ENCODE measurements at places on chromosomes 1 and 21.

DNA sequence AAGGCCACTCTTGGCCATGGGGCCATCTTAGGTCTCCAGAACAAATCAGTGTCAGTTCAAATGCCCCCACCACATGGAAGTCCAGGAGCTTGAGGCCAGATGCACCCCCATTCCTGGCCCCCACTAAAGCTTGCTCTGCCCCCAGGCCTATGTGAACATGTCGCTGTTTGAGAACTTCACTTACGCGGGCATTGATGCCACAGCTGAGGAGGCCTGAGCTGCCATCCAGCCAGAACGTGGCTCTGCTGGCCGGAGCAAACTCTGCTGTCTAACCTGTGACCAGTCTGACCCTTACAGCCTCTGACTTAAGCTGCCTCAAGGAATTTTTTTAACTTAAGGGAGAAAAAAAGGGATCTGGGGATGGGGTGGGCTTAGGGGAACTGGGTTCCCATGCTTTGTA, 15.1 kb upstream of the MPL start:
- no peak for DNase-seq

GRCh38 chr1:31488528-31488927, 75.5 kb downstream of the SERINC2 start:
- DNase-seq, result no peak

DNA sequence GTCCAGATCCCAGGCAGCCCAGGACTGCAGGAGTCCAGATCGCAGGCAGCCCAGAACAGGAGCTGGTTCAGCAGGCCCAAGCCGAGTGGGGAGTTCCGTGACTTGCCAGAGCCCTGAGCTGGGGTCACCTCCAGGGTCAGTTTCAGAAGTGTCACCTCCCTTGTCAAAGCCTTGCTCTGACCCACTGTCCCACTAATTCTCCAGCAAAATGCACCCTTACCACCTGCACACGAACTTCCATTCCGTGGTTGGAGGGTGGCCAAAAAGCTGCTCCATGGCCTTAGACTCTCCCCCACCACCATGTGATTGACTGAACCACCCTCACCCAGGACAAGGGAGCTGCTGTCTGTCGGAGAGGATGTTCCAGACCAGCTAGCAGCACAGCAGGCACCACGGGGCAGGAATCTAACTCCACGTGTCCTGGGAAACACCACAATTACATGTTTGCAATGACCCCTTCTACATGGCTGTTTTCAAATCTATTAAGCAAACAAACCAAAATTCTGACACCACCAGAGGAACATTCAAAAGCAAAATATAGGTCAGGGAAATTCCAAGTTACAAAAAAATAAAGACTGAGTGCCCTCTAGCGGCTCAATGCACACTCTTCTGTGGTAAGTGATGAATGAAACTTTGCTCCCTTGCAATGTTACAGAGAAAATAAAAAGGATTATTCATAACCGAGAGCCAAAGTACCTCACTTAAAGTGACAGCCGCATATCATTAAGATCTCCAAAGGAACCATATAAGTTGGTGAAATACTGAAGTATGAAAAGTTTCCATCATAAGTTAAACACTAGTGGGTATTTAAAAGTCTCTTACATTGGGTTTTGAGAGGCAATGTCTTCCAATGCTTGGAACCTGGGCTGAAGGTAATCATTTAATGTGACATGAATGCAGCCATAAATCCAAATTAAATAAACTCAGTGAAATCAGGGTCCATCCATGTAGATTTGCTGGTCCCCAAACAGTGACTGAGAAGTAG, 76.3 kb downstream of the NPHP4 start:
- peak; percentile 12 for DNase-seq

GRCh38 chr1:169047074-169047473, 59.4 kb upstream of the ATP1B1 start:
- DNase-seq, result no peak

GRCh38 chr1:32142446-32143301, 34.8 kb downstream of the KPNA6 start:
- DNase-seq, result peak; percentile 91

- no peak for DNase-seq
Measured at GRCh38 chr21:43721939-43722338, 3.0 kb downstream of the PDXK start.

- no peak for DNase-seq
Measured at GRCh38 chr1:220770245-220770913, 16.3 kb upstream of the MTARC1 start.

- no peak for DNase-seq
Measured at GRCh38 chr1:42258218-42258617, 76.8 kb downstream of the FOXJ3 start.

- no peak for DNase-seq
Measured at GRCh38 chr1:32197837-32198236, 2.6 kb upstream of the CCDC28B start.

DNA sequence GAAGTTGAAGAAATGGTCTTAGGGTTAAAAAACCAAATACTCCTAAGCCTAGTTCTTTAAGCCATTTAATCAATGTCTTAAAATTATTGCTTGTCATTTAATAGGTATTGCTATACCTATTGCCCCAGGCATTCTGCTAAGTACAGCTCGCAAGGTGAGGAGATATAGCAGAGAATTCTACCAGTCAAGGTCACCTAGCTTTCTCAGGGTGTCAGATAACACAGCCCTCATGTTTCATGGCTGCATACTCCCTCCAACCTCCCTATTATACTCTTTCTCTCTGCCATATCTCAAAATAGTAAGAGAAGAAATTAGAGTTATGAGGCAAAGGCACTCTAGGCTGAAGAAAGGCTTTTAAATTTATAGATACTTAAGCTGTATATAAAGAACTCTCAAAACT, 68.4 kb upstream of the GPR88 start:
- DNase-seq, result no peak

DNA sequence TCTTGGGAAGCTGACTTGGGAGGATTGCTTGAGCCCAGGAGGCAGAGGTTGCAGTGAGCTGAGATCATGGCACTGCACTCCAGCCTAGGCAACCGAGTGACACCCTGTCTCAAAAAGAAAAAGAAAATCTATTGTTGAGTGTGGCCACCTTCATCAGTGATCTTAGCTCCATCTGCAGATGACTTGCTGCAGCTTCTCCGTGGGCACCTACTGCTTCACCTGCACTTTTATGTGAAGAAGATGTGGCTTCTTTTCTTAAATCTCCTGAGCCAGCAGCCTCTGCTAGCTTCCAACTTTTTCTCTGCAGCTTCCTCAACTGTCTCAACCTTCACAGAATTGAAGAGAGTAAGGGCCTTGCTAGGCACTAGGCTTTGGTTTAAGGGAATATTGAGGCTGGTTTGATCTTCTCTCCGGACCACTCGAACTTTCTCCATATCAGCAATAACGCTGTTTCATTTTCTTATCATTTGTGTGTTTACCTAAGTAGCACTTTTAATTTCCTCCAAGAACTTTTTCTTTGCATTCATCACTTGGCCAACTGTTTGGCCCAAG, 28.0 kb downstream of the AGPAT3 start:
- DNase-seq, result no peak

DNA sequence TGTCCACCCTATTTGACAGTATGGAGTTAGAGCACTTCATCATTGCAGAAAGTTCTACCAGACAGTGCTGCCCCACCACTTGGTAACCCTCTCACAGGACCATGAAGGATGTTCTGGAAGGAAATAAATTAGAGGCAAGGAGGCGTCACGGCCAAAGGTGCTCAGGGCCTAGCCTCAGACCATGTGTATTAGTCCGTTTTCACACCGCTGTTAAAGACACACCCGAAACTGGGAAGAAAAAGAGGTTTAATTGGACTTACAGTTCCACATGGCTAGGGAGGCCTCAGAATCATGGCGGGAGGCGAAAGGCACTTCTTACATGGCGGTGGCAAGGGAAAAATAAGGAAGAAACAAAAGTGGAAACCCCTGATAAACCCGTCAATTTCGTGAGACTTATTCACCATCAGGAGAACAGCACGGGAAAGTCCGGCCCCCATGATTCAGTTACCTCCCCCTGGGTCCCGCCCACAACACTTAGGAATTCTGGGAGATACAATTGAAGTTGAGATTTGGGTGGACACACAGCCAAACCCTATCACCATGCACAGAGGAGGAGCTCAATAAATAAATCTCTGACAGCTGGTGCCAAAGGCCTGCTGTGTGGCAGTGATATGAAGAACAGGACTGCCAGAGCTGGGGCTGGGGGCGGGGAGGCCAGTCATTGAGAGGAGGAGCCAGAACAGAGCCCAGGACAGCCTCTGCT, 75.8 kb downstream of the FHAD1 start:
- no peak for DNase-seq

DNA sequence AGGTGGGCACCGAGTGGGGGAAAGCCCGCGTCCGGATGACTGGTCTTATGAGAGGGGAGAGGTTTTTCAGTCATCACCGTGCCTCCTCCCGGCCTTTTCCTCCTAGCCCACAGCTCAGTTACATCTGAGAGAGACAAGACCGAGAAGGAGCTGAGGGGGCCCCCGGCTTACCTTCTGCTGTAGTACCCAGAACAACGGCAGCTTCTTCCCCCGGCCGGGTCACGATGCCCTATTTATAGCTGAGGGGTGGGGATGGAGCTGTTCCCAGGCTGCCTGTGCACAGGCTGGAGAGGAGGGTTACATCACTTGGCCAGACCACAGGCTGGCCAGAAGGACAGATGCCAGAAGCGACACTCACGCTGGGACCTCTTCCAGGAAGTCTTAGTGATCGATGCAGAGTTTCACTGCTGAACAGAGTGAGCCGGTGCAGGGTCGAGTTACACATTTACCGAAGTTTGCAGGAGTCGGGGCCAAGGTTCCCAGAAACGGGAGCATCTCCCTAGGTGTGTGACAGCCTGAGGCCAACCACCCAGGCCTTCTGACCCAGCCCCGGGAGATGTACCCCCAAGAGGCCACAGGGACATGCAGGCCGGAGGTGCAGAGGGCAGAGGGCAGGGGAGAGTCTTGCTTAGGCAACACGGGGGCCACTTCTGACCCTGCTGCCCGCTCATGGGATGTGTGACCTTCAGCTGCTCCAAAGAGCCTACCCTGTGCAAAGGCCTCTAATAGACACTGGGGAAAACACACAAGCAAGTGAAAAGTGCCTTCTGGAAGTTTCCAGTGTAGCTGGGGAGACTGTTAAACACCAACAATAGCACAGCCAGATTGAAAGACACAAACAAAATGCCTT, at the start of gene AGT:
AGT (minus strand) TSS at position 208 of the 850 bp plus-strand sequence. CDS start 3,299 bp downstream, outside the sequence.
- DNase-seq, result peak; percentile 64

DNA sequence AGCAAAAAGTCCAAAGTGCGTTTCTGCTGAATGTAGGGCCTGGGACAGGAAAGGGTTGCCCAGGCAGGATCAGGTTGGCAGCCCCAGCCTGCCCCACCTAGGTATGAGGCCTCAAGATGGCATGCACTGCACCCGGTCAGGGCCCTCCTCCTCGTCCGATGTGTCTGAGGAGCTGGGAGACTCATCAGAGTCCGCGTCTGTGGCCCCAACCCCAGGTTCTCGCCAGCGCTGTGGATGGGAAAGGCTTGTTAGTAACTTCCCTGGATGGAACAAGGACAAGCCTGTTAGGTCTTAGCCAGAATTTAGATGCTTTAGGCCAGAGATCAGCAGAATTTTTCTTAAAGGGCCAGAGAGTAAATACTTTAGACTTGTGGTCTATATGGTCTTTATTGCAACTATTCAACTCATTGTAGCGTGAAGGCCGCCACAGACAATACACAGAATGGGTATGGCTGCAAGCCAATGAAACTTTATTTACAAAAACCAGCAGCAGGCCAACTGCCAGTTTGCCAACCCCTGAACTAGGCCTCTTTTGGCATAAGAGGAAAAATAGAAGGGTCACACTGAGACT, 12.4 kb downstream of the PEA15 start:
- DNase-seq, result no peak

GRCh38 chr1:89087241-89087640, 22.2 kb upstream of the GBP1 start:
- DNase-seq, result no peak

DNA sequence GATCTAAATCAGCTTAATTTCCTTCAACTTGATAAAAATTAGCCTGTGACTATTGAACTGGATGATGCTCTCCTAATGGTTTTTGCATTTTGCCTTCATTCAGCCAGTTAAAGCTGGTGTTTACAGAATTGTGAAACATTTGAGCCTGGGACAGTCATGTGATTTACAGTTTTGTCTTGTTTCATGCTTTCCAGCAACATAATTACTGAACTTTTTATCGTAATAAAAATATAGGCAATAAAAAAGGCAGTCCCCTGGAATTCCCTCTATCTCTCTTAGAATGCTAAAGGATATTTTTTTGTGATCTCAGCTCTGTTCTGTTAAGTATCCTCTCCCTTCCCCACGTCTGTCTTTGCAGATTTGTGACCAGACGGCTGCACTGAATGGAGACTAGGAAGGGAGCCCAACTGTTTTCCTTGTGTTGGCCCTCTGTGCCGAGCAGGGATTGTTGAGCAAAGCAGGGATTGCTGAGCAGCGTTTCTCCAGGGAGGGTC, 70.3 kb upstream of the RGL1 start:
- DNase-seq, result peak; percentile 50

- DNase-seq, result no peak
Measured at GRCh38 chr1:6634371-6635052, 9.8 kb downstream of the THAP3 start.

DNA sequence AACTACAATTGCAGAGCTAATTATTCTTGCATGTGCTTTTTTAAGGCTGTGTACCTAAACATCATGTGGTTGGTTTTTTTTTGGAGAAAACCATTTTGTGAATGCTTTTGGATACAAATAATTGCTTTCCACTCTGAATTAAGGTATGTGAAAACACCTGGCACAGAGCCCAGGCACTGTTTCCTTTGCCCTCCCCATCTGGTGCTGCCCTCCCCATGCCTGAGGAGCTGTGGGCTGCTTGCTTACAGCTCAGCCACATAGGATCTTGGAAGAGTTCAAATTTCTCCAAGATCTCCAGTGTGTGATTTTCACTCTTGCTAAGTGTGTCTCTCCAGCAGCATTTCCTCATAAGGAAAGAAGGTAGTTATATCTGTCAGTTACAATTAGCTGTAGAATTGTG, 27.8 kb downstream of the DNM3 start:
- DNase-seq, result no peak

GRCh38 chr1:84412316-84412942, 14.1 kb downstream of the DNASE2B start:
- DNase-seq, result no peak

GRCh38 chr21:15018382-15018781, 46.4 kb downstream of the NRIP1 start:
- no peak for DNase-seq

- no peak for DNase-seq
Measured at GRCh38 chr1:23156940-23157339, 11.7 kb downstream of the LUZP1 start.

DNA sequence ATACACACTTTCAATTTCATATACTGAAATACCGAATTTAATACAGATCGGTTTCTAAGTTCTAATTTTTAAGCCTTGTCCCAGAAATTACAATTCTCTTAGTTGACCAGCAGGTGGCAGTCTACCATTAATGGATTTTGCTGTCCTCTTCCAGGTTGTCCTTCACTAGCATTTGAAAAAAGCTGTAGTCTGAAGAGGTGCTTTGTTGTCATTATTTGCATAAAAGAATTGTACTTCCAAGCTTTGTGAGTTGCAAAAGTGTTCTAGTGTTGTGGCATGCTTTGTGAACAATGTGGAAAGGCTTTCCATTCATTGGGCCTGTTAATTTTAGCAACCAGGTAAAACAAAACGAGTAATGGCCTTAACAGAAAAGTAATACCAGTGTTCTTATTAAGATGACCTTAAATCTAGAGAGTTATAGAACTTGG, 193.6 kb downstream of the RPS6KC1 start:
- no peak for DNase-seq

GRCh38 chr1:108816049-108816893, 40.6 kb downstream of the AKNAD1 start:
- peak; percentile 87 for DNase-seq

Measured in GM04503 (cell line).